ENCODE measurements at places on chromosomes 2 and 18.

DNA sequence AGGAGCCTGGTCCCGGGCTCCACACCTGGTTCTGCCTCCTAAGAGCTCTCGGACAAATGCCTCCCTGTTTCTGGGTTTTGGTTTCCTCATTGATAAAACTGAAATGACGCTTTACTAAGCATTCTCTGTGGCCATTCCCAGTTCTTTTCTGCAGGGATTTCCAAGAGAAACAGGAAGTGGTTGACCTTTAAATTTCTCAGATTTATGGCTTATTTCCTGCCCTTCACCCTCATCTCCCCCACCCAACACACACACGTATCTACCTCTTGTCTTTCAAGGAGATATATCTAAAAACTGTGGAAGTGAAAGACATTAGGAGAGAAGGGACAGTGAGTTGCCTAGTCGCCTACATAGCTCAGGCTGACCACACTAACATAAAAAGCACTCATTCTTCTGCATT, 53.0 kb downstream of the PIEZO2 start:
- no peak for DNase-seq

GRCh38 chr2:236161531-236161930, 6.7 kb downstream of the GBX2 start:
- no peak for DNase-seq

- no peak for DNase-seq
Measured at GRCh38 chr2:231263118-231263831, 64.8 kb downstream of the ARMC9 start.

GRCh38 chr18:58788971-58789875, 75.5 kb upstream of the ZNF532 start:
- DNase-seq: no peak

GRCh38 chr18:71831039-71831438, 713.1 kb downstream of the CBLN2 start:
- DNase-seq: no peak

DNA sequence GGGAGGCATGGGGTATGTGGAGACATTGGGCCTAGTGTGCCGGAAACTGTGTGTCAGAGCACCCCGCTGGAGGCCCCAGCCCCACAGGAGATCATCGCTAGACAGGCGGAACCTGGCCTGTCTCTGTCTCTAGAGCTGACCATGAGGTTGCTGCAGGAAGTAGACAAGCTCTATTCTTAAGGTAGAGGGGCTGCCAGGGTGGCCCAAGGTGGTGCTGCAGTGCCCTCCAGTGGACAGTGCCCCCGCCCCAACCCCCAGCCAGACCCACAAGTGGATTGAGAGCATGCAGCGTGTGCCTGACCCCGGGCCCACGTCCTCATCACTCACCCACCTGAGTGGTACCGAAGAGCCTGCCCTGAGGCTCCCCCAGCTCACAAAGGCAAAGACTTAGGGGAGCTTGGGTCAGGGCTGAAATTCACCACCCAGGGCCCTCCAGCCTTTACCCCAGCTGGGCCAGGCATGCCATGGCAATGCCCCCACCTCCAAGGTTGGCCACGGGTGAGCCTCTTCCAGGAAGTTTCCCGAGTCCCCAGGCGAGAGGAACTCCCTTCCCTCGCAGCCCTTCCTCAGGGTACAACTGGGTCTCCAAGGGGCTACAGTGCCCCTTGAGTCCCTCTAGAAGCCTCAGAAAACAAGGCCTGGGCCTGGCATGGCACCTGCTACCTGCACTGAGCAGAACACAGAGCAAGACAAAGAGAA, 155.0 kb downstream of the TTC32 start:
- no peak for DNase-seq

- DNase-seq: no peak
Measured at GRCh38 chr2:102999958-103000357, 238.1 kb downstream of the TMEM182 start.

GRCh38 chr2:238461916-238462315, 35.2 kb downstream of the ASB1 start:
- DNase-seq: no peak

- no peak for DNase-seq
Measured at GRCh38 chr18:47912343-47912742, 18.1 kb downstream of the SMAD2 start.

DNA sequence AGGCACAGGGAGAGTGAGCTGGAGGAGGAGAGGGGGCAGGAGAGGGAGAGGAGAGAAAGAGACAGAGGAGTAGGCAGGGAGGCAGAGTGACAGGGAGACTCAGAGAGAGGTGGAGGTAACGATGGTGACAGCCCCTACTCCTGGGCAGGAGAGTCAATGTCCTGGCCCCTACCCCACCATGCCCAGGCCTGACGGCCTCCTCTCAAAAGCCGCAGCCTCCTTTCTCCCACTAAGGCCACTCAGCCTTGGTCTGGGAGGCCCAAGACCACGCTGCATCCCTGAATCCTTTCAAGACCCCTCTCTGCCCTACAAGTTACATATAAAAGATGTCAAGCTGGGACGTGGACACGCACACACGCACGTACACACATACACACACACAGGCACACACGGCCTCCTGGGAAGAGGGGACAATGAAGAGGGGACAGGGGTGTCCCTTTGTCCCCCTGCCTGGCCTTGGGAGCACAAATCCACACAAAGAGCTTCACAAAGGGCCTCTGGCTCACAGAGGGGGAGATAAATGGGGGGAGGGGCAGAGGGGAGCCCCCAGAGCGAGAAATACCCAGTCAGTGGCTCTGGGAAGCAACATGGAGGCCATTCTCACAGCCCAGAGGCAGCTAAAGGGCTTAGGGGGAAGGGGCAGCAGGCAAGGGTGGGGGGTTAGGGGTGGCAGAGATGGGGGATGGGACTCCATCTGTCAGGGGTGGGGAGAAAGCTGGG, 19.5 kb upstream of the TNS1 start:
- no peak for DNase-seq

All from NCI-H2107 (cell line).